Stimulated activated CD8-positive, alpha-beta memory T cell treated with anti-CD3 and anti-CD28 coated beads, Interleukin-4, amount 100 ng/mL, for 4 hours (primary cell): ENCODE measurements at places on chromosomes 2 and 18.

- DNase-seq: no peak
These were observed at the start of gene FIGN for GRCh38 chr2:163735685-163736432. Gene FIGN, minus strand, starts transcription at chr2:163736008. Its CDS starts 1,081 bp downstream, at chr2:163734927.

- no peak for DNase-seq
These were observed 708 bp upstream of the RPIA start for GRCh38 chr2:88690591-88691338.

GRCh38 chr2:88016086-88016959 lies at the start of gene RNU2-63P:
Gene RNU2-63P, minus strand, starts transcription at chr2:88016547.
- peak; percentile 58 for DNase-seq

DNA sequence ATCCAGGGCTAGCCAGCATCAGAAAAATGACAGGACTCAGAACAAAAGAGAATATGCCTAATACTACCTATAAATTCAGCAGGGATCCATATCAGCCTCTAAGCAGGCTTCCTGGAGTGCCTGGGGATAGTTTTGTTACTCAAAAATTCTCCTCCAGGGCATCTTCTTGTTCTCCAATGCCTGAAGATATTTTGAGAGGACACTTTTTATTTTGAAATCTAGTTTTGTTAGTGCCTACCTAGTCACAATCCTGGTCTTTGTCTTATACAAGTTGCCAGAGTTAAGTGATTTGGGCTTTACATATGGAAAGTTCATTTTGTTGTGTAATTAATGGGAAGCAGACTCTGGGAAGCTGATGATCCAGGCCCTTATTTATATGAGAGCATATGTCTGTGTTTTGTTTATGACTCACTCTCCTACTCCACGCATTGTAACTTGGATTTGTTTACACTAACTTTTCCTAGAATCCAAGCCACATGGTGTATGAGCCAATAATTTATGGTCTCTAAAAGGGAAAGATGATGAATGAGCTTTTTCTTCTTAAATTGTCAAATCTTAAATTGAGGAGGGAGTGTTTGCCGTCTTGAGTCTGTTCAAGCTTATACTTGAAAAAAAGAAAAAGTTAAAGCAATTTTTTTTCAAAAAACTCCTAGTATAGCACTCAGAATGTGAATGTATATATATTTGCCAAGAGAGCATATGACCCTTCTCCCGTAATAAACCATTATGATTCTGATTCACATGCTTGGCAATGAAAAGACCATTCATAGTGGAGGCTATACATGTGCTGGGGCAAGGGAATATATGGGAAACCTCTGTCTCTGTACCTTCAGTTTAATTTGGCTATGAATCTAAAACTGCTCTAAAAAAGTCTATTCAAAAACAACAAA lies 370.3 kb downstream of the SETBP1 start:
- no peak for DNase-seq

DNA sequence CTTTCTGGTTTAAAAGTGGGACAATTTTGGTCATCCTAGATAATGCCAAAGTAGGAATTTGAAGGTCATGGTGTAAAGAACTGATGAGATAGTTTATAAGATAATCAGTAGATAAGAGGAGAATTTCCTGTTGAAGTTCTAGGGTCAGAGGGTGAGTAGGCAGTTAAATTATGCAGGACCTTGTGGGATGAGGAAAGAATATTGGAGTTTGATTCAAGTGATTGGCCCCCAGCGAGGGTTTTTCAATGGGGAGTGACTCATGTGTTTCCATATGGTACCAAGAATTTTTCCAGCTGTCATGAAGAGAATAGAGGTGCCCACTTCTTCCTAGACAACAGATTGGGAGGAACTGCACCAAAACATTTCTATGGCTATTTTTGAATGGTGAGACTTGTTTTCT lies 940.2 kb upstream of the ZEB2 start:
- DNase-seq: no peak

GRCh38 chr2:163554864-163555263 lies 180.9 kb downstream of the FIGN start:
- DNase-seq: no peak

DNA sequence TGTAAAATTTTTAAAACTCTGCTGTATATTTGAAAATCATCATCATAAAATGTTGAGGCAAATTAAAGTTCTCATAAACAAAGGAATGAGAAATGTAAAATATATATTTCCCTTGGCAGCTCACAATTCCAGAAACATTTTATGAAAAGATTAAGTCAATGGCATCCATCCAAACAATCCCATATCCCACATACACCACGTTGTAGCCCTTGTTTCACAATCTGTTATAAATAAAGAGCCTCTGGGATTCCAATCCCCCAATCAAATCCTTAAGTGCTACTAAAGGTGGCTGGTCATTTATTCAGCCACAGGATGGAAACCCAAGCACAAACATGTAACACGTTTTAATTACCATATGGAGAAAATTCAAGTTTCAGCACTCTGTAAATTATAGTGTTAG lies 51.7 kb downstream of the GFPT1 start:
- no peak for DNase-seq
